ENCODE measurements at places on chromosomes 3 and 15.

- no peak for ATAC-seq
Observed at GRCh38 chr15:70354346-70354905, 256.7 kb upstream of the TLE3 start.

- no peak for ATAC-seq
Observed at GRCh38 chr3:15403495-15403894, 23.8 kb downstream of the METTL6 start.

- ATAC-seq, result no peak
Observed at GRCh38 chr3:55012091-55012490, 84.2 kb upstream of the LRTM1 start.

DNA sequence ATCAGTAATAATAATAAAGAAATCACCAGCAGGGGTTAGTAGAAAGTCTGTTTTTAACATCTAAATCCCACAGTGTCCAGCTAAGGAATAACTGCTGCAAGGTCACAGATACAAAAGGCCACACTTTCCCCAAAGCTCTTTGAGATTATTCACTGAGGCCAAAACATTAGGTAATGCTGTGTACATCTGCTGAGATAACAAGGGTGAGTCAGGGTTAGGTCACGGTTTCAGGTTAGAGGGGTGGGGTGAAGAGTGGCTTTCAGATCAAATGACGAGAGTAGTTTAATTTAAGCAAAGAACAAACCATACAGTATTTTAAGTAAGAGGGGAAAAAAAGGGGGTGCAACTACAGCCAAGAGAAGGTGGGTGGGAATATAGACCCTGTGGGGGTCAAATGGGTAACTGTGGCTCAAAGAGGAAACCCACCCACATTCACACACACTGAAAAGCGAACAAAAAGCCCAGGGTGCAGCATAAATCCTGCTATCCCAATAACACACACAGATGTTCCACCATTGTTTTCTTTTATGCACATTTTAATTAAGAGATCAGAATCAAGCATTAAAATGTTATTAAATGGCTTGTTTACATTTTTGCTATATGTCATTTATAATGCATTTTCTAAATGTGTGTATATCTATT is 412.9 kb downstream of the TIGIT start:
- no peak for ATAC-seq

DNA sequence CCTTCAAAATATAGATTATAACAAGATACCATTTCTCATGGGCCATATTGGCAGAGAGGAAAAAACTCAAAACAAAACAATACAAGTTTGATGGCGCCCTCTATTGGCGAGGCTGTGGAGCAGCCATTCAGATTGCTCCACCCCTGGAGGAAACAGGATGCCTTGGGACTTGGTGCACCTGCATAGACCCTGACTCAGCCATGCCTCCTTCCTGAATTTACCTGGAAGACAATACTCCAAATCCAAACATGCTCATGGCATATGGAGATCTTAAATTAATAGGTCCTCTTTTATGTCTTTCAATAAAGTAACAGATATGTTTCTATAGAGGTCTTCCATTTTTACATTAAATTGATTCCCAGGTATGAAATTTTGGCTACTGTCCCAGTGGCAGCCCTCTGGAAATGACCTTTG is 90.0 kb downstream of the APBA2 start:
- ATAC-seq, result peak; percentile 39

- ATAC-seq, result no peak
Observed at GRCh38 chr3:192260116-192261010, 467.0 kb downstream of the FGF12 start.

DNA sequence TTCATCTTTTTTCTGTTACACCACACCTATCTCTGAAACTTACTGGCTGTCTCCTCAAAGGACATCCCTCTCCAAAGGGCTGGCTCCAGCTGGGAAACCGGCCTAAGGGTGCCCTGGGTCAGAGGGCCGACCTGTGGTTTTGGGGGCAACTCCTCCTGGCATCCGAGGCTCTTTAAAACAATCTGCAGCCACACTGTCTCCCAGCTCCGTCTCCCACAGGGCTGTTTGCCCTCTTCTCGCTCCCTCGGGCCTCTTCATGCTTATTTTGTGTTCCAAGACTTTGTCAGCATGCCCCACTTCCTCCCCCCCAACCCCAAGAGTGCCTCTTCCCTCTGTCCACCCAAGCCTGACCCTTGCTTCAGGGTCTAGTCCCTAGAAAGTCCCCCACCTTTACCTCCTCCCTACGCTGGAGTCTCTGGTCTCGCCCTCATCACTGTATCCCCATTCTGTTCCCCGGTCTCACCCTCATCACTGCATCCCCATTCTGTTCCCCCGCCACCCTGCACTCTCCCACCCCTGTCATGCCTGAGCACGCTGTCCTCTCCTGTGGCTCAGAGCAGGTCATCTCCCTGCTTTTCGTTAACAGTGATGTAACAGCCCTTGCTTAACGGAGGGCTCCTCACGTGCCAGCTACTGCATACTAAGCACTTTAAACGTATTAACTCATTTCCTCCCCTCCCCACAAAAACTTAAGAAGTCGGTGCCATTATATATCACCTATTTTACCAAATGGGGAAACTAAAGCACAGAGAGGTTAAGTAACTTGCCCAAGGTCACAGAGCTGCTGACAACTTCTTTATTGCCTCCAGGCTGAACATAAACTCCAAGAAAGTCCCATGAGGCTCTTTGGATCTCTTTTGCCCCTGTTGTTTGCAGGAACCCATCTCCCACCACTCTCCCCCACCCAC is 1.1 kb upstream of the CSK start:
- ATAC-seq, result peak; percentile 1

- ATAC-seq, result no peak
Observed at GRCh38 chr15:53807501-53807900, 48.0 kb upstream of the WDR72 start.

- ATAC-seq, result no peak
Observed at GRCh38 chr15:68806220-68807060, 14.3 kb downstream of the ANP32A start.
